Peyer's patch (tissue), 4 donors: ENCODE measurements at places on chromosomes 12 and 14. TPM values are rescaled to one million over a fixed set of nuclear protein-coding genes. Genes with fewer than 3 reads are reported as not detected.

DNA sequence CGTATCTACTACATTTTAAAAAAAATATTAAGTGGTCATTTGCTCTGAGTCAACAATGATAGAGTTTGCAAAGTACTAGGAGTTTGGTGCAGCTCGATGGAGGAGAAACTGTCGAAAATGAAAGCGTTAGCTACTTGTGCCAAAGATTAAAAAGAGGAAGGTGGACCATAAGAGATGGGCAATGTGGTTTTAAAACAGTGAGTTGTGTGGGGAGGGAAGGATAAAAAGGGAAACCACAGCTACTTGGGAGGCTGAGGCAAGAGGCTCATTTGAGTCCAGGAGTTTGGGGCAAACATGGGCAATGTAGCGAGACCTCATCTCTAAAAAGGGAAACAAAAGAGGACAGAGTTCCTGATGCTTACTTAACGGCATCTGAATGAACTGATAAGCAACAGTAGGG, 18.2 kb upstream of the STRAP start:
- H3K27me3 ChIP-seq = no peaks in the 10 kb centered on the region
- no peak for DNase-seq
- H3K4me1 ChIP-seq = no peaks in the 10 kb centered on the region
- no peak overlapping the region for H3K27ac ChIP-seq
- H3K36me3 ChIP-seq = no peaks in the 10 kb centered on the region
- no peak overlapping the region for H3K4me3 ChIP-seq

GRCh38 chr14:105737504-105738246, 211.3 kb downstream of the TMEM121 start:
- no peaks in the 10 kb centered on the region for H3K36me3 ChIP-seq
- DNase-seq = no peak
- H3K4me1 ChIP-seq = no peaks in the 10 kb centered on the region
- no peak overlapping the region for H3K4me3 ChIP-seq
- no peaks in the 10 kb centered on the region for H3K27me3 ChIP-seq
- no peak overlapping the region for H3K27ac ChIP-seq

DNA sequence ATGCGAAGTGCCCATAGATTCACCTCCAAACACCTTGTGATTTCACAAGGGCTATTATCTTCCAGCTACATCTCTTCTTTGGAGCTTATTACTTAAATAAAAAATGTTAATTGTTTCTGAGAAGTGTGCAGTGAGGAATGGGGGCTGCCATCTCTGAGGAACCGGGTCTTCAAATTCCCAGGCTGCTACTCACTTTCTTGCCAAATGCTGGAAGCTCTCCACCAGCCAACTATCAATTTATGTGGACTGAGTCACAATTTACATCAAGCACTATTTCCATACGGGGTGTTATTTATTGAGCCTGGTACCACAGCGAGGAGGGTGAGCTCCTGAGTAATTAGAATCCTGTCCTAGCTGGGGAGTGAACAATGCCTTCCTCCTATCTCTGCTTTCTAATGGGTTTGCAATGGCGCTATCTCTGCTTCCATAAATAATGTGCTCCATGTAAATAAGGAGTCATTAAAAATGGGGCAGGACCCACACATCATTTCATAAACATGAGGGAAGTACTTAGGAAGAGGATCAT, 898.3 kb downstream of the VRK1 start:
- no peak for DNase-seq
- H3K27ac ChIP-seq = no peak overlapping the region
- no peaks in the 10 kb centered on the region for H3K36me3 ChIP-seq
- no peaks in the 10 kb centered on the region for H3K4me1 ChIP-seq
- H3K4me3 ChIP-seq = no peak overlapping the region

GRCh38 chr14:89672636-89673511, 255.8 kb upstream of the FOXN3 start:
- H3K4me3 ChIP-seq = peak overlapping the region; percentile 29
- no peak overlapping the region for H3K27ac ChIP-seq
- DNase-seq = peak; percentile 79
- H3K36me3 ChIP-seq = no peaks in the 10 kb centered on the region
- no peaks in the 10 kb centered on the region for H3K4me1 ChIP-seq

- DNase-seq = no peak
- no peaks in the 10 kb centered on the region for H3K36me3 ChIP-seq
- no peaks in the 10 kb centered on the region for H3K4me1 ChIP-seq
- no peak overlapping the region for H3K27ac ChIP-seq
- H3K27me3 ChIP-seq = no peaks in the 10 kb centered on the region
These were observed 126.6 kb downstream of the LLPH start for GRCh38 chr12:66003951-66004350.

- H3K4me1 ChIP-seq = no peaks in the 10 kb centered on the region
- peaks cover 43% of the 10 kb centered on the region for H3K36me3 ChIP-seq
- H3K27ac ChIP-seq = peak overlapping the region; percentile 96
These were observed 597 bp downstream of the RNF31 start for GRCh38 chr14:24147761-24148428.

GRCh38 chr12:53538209-53538689, 31.0 kb upstream of the NPFF start:
- no peak for DNase-seq
- no peak overlapping the region for H3K4me3 ChIP-seq
- H3K36me3 ChIP-seq = no peaks in the 10 kb centered on the region
- H3K4me1 ChIP-seq = no peaks in the 10 kb centered on the region
- peak overlapping the region; percentile 59 for H3K27ac ChIP-seq

KLHL33 gene
- not detected for total RNA-seq
